ENCODE measurements at places on chromosomes 16 and 17.

GRCh38 chr17:44132275-44132821 lies 8.9 kb upstream of the HDAC5 start:
- DNase-seq: no peak

GRCh38 chr17:57560319-57560705 lies 184.8 kb downstream of the CCDC182 start:
- no peak for DNase-seq

GRCh38 chr17:44005527-44006271 lies 1.3 kb downstream of the NAGS start:
- peak; percentile 47 for DNase-seq

DNA sequence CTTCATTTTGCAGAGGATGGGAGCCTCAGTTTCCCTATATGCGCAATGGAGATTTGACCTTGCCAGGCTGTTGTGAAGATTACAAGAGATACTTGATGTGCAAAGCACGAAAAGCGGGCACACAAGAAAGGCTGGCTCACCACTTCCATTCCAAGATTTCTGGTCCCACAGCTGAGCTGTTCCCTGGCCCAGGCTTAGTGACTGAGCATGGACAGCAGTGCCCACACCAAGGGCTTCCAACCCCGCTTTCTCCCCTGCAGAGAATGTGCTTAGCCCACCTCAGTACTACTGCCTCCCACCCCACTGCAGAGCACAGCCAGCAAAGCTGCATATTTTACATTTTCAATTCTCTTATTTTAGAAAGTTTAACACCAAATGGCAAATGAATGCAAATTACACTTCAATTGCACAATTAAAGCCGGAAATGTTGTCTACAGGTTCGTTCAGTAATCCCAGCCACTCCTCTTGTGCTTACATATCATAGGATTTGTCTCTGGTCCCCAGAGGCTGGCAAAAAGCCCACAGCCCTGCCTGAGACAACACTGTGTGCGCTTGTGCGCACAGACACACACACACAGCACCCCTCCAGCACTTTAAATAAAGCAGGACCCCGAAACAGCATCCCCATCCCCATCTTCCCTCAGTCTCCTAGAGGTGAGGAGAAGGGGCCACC lies 51.8 kb downstream of the VAC14 start:
- DNase-seq: no peak

DNA sequence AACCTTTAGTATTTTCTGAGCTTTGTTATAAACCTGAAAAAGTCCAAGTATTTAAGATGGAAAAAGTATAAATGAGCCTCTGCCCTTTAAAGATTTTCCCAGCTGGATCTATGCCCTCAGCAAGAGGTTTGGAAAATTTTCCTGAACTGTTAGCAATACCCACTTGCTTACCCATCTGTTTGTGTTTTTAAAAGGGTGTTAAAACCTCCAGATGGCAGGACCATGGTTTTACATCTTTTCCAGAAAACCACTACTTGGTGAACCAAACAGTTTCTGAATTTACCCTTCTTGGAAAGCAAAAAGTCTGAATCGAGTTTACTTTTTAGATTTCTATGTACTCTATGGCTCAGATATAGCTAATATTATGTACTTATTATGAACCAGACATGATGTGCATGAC lies 719 bp downstream of the PMFBP1 start:
- no peak for DNase-seq

DNA sequence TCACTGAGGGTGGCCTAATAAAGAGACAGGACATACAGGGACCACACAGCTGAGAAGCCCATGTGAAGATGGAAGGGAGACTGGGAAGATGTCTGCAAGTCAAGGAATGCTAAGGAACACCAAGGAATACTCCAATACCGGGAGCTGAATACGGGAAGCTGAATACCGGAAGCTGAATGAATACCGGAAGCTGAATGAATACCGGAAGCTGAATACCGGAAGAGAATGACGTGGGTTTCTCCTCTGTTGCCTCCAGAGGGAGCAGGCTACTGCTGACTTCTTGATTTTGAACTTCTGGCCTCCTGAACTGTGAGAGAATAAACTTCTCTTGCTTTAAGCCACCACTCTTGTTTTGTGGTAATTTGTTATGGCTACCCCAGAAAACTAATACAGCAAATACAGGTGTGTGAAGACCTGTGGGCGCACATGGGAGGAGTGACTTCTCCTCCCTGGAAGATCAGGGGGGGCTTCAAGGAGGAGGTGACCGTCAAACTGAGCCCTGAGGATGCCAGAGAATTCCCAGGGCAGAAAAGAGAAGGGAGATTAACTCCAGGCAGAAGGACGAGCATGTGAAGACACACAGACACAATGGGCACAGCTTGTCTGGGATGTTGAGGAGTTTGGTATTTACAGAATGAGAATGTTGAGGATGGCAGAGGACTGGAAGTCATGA lies 259.9 kb downstream of the IRF8 start:
- DNase-seq: no peak

DNA sequence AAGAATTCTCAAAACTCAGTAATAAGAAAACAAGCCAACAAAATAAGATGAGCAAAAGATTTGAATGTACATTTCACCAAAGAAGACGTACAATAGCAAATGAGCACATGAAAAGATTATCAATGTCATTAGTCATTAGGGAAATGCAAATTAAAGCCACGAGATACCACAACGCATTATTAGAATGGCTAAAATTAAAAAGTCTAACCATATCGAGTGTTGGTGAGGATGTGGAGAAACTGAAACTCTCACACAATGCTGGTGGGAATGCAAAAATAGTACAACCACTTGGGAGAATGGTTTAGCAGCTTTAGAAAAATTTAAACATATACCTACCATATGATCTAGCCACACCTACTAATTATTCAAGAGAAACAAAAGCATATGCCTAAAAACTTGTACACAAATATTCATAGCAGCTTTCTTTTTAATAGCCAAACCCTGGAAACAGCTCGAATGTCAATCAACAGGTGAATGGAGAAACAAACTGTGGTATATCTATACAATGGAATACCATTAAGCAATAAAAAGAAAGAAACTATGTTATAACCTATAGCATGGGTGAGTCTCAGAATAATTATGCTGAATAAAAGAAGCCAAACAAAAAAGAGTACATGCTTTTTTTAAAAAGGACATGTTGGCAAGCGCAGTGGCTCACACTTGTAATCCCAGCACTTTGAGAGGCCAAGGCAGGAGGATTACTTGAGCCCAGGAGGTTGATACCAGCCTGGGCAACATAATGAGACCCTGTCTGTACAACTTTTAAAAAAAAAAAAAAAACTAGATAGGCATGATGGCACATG lies 103.6 kb downstream of the LITAF start:
- DNase-seq: no peak

DNA sequence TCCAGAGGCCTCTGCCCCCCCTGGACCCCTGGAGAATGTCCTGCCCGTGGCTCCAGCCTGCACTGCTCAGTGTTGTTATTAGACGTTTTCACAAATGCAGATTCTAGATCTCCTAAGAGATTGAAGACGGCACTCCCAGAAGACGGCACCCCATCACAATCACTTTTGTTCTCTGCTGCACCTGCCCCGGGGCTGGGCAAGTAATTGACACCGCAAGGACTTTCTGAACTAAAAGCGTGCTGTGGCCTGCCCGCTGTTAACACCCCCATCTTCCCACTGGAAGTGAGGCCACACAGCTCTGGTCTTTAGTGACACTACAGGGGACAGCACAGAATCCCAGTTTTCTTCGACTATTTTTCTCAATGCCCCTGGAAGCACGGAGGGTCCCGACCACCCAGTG lies 256.9 kb downstream of the ENGASE start:
- peak; percentile 33 for DNase-seq

- peak; percentile 81 for DNase-seq
These were observed 43.9 kb downstream of the NKD1 start for GRCh38 chr16:50591800-50592771.

- DNase-seq: no peak
These were observed 190.9 kb upstream of the CDH5 start for GRCh38 chr16:66175636-66176035.

- no peak for DNase-seq
These were observed 3.6 kb downstream of the GAA start for GRCh38 chr17:80104956-80105375.

Measured in NCI-H1105 (cell line).